ENCODE measurements at places on chromosomes 6 and 20. TPM values are rescaled to one million over a fixed set of nuclear protein-coding genes. Genes with fewer than 3 reads are reported as not detected.

DNA sequence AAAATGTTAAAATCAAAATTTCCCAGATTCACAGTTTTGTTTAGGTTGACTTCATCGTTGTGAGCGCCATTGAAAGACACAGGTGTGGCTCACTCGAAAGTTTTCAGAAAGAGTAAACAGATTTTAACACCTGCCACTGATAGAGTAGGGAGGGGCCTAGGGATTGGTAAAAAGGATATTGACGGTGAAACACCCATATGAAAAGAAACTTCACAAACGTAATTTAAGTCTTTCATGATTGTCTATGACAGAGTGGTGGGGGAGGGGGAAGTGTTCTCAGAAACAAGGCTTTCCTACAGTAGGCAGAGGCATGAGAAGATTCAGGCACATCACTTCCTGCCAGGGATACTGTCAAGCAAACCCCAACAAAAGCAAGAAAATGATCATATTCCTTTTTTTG, 101.4 kb downstream of the PERP start:
- DNase-seq = no peak

The SLC17A5 gene
- polyA plus RNA-seq = 19.0 TPM

DNA sequence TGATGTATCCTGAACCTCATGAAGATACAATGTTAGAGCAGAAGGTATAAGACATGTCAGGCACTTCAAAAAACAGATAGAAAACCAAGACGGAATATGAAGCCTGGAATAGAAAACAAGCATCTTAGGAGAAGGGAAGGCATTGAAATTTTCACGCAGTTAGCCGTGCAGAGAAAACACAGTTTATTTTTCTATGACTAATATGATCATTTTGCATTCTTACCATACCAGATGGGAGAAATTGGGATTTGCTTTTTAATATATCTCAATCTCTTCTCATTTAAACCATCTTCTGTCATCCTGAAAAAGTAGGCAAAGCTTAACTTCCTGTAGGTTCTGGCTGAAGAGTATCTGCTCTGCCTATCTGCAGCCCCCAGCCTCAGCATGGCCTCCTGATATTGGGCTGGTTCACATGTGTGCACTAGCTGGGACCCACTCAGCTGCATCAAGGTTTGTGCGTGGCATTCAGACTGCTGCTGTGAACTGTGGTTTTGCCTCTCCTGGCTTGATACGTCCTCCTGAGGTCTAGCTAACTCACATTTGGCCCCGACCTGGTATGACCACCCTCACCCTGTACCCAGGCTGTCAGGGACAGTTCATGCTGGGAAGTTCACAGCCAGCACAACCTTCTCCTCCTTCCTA, 392.5 kb upstream of the SASH1 start:
- DNase-seq = no peak

- no peak for DNase-seq
Measured at GRCh38 chr6:155791186-155791585, 335.5 kb upstream of the NOX3 start.

The OR2H2 gene
- 0.22 TPM for polyA plus RNA-seq

- DNase-seq = no peak
Measured at GRCh38 chr20:46253391-46253790, 54.9 kb downstream of the CDH22 start.

The HMGCLL1 gene
- 2.2 TPM for polyA plus RNA-seq

- DNase-seq = no peak
Measured at GRCh38 chr6:759729-760128, 66.8 kb upstream of the EXOC2 start.

DNA sequence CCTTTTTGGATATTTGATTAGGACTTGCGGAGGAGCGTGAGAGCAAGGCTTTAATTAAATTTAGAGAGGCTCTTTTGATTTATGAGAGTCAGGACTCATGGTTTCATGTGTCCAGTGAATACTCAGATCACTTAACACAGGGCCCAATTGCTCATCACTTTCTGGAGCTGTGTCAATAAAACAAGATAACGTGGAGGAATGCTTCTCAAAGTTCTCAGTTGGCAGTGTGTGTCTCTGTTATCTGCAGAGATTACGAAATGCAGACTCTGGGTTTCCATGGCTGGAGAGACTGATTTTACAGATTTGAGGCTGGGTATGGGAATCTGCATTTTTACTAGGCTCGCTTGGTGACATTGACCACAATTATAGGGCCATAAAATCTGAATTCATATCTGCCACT, 335.8 kb upstream of the FLRT3 start:
- DNase-seq = no peak

The RREB1 gene
- polyA plus RNA-seq = 25.1 TPM

- no peak for DNase-seq
Measured at GRCh38 chr20:37204056-37204455, 24.7 kb upstream of the MROH8 start.

GRCh38 chr6:74720923-74721322, 484.9 kb downstream of the COL12A1 start:
- no peak for DNase-seq

DNA sequence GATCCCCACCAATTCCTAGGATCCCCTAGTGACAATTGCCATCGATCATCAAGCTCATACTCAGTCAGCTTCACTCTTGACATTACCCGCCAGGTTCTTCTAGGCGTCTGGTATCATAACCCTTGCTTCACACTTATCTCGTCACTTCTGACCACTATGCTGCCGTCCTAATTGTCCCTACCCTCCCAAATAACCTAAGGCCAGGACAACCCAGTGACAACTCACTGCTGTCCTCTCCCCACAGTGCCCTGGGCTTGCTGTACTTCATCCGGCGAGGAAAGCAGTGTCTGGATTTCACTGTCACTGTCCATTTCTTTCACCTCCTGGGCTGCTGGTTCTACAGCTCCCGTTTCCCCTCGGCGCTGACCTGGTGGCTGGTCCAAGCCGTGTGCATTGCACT, 3.7 kb downstream of the SYS1 start:
- DNase-seq = no peak

The HSPA1L gene
- polyA plus RNA-seq = 3.6 TPM

GRCh38 chr20:58130156-58130555, 98.3 kb downstream of the ANKRD60 start:
- DNase-seq = no peak
